ENCODE measurements at places on chromosomes 11 and 22.

- DNase-seq: peak; percentile 42
Measured at GRCh38 chr22:37781434-37782059, 26.2 kb upstream of the GCAT start.

GRCh38 chr22:27971926-27972325, 52.9 kb upstream of the PITPNB start:
- DNase-seq: peak; percentile 16

DNA sequence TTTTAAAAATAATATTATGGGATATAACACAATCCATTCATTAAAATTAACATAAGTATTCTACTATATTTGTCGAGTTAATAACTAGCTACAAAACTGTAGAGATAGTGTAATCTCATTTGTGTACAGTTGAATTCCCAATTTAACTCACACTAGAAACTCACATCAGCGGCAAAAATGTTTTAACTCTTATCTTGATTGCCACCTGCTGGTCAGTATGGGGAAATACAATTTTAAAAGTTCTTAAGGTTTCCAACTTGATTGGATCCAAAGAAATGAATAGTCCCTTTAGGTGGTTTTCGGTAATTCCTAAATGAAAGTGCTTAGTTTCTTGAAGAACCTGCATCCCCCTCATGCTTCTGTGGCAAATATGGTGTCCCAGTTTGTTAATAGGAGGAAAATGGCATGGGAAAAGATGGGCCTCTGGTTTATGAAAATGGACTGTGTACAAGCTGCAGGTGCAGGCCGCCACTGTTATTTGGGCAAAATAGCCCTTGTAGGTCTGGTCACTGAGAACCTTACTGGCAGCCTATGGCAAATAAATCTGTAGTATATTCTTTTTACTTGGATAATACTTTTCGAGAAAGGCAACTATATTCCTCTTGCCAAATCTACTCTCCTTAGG, 33.7 kb upstream of the SLC17A6 start:
- DNase-seq: peak; percentile 54

DNA sequence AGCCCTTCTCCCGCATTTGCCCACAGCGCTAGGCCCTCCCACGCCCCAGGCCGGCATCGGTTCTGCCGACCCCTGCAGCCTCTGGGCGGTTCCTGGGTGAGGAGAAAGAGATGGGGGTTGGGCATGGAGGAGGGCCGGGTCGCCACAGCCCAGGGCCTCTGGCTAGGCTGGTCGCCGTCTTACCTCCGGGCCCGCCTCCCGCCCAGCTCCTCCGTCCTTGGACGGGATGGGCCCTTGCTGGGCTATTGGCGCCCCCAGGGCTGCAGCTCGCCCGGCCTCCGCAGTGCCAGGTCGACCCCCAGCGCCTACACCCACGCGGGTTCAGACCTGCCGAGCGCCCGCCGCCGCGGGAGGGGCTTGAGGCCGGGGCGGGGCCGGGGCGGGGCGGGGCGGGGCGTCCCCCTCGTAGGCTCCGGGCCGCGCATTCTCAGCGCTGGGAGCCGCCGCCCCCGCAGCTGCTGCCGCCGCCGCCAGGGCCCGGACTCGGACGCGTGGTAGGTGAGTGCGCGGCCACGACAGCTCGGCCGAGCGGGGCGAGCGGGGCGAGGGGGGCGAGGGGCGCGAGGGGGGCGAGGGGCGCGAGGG, at the start of gene CD151:
CD151 (plus strand) TSS at position 424 of the 585 bp plus-strand sequence. CDS start 3,118 bp downstream, outside the sequence.
- peak; percentile 46 for DNase-seq

DNA sequence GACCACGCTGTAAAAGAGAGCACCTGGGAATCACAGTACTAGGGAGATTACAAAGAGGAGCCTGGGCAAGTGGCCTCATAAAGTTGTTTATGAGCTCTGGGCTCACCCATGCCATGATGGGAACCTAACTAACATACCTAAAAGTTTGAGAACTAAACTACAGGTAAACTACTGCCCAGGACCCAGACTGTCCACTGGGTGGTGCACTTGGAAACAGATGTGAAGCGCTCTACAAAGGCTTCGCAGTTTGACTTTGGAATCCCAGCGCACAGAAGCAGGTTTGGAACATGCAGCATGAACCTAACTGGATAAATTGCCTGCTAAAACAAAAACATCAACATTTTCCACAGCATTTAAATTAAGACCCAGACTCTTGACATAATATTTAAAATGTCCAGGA, 418.6 kb downstream of the FAM181B start:
- DNase-seq: no peak

GRCh38 chr11:103993507-103993906, 42.9 kb upstream of the DDI1 start:
- DNase-seq: no peak

GRCh38 chr11:88474655-88475054, 137.1 kb upstream of the CTSC start:
- no peak for DNase-seq

- no peak for DNase-seq
Measured at GRCh38 chr11:134716582-134716981, 304.5 kb upstream of the B3GAT1 start.

GRCh38 chr22:42752230-42752746, 31.6 kb upstream of the A4GALT start:
- DNase-seq: no peak

DNA sequence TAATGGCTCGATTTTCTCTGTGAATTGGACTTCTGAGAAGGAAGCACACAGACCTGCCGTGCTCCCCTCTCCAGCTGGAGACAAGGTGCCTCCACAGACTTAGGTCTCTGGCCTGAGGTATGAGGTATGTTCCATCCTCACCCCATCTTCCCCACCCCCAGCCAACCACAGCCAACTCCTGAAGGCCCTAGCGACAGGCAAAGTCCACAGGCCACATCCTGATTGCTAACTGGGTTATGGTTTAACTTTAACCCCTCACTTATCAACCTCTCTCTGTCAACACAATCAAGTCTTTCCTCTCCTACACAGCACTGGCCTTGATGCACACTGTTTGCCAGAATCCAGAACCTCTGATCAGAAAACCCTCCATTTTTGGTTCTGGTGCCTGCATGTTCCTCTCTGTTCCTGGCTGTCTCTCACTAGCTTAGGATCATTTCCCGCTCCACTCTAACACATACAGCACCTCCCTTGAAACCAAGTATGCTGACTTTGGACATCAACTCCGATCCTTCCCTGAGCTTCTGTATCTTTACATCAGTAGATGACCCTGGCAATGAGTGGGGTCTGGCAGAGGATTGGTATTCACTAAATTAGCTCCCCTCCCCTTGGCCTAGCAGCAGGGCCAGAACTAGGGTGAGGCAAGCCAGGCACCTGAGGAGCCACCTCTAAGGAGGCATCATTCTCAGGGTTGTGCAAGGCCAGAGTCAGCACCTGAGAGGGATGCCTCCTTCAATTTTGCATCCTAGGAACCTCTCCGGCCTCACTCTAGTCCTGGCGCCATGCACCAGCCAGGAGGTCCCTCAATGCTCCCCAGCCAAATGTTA, 22.0 kb downstream of the JAML start:
- DNase-seq: no peak

DNA sequence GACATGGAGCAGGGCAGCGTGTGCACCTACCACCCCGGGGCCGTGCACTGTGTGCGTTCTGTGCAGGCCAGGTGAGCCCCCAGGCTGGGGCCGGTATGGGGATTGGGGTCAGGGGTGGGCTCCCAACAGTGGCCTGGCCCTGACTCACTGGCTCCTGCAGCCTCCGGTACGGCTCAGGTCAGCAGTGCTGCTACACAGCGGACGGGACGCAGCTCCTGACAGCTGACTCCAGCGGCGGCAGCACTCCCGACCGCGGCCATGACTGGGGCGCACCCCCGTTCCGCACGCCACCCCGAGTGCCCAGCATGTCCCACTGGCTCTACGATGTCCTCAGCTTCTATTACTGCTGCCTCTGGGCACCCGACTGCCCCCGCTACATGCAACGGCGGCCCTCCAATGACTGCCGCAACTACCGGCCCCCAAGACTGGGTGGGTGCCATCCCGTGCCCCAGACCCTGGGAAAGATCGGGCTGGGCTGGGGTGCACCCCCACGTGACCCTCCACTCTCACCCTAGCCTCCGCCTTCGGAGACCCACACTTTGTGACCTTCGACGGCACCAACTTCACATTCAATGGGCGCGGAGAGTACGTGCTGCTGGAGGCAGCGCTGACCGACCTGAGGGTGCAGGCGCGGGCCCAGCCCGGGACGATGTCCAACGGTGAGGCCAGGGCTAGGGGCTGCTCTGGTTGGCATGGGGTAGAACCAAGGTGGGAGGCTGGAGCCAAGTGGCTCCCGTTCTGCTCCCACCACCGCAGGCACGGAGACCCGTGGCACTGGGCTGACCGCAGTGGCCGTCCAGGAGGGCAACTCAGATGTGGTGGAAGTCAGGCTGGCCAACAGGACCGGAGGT, 4.4 kb downstream of the SUSD2 start:
- DNase-seq: no peak

DNA sequence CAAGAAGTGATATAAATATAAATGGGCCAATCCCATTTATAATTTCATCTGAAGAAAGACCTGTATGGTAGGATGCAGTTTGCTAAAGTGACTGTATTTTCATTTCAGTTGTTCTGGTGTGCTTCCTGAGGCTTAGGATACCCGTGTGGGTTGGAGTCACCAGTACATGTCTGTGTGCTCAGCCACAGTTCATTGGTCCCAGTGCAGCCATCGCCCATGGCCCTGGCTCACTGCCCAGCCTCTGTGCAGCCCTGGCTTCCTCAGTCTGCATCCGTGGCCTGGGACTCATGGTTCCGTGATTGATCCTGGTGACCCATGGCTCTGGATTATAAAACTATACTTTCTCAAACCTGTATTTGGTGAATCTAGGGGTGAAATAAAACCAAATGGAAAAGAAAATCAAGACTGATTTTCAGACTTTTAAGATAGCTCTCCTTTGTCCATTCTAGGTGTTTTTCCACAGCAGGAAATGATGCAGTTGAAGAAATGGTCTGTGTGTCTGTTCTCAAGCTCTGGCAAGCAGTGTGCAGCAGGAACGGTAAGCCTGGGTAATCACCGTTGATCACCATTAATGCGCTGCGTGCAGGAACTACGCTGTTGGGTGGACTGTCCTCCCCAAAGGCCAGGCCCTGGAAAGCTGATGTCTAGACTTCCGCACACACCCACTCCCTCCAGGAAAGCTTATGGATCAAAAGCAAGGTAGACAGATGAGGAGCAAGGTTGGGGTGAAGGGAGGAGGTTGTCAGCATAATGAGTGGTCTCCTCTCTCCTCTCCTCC, 27.2 kb downstream of the TTC12 start:
- peak; percentile 1 for DNase-seq

DNA sequence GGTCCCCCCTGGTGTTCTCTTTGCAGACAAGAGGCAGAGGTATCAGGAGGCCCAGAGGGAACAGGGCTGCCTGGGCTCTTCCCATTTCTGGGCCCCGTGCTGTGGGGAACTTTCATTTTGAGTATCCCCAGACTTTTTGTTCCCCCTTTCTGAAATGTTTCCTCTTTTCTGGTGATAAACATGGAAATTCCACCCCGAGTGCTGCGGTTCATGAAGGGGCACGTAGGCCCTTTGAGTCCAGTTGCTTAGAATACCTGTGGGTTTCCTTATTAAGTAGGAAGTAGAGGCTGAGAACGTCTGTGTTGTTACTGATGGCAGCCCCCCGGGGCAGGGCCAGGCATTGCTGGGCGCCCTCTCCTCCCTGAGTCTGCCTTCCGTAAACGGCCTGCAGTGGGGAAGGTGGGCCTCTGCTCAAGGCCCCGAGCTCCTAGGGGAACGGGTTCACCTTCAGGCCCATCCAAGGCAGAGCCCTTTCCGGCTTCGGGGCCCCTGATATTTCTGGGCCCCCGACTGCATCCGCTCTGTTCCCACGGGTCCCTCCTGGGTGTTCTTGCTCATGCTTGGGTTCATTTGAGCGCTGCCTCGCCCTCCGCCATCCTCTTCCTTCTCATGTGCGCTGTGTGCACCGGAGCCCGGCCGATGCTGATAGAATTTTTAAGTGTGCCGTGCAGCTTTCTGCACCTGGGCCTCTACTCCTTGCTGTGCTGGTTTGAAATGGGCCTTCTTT, 12.0 kb downstream of the TBC1D22A start:
- no peak for DNase-seq

DNA sequence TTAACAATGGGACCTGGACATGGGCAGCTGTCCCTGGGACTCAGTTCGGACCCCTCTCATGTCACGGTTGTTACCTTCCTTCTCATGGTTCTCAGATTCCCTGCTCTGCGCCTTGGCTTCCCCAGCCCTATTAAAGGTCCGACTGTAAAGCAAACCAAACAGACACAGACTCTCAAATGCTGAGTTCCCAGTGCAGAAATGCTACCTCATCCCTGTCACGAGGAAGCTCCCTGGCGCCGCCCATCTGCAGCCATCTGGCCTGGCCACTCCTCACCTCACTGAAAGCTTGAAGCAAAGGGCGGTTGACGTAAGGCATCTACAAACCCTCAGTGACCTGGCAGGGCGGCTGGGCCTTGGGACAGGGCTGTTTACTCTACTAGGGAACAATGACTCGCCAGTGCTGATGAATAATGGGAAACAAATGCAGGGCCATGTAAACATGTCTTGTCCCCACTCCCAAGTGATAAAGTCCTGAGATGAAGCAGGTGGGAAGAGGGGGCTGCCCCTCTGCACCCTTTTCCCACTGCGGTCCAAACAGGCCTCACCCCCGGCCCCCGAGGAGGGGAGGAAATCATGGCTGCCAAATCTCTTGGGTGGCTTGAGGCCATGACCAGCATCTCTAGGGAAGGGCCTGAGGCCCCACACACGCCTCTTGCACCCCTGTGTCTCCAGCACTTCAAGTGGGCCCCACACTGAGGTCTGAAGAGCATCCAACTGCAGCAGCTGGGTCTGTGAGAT, 49.3 kb downstream of the SCUBE1 start:
- peak; percentile 39 for DNase-seq

Data from cardiac fibroblast (primary cell).